ENCODE measurements at places on chromosomes 7 and 10. TPM values are rescaled to one million over a fixed set of nuclear protein-coding genes. Genes with fewer than 3 reads are reported as not detected.

Gene ADRB1
- total RNA-seq: 0.76 TPM

Gene HOXA10
- total RNA-seq: 1.1 TPM

Gene CALY
- not detected for total RNA-seq

Gene CCDC7
- total RNA-seq: 2.4 TPM

Gene ACTR3C
- 2.8 TPM for total RNA-seq

Gene RAB19
- 0.15 TPM for total RNA-seq

Gene KCND2
- not detected for total RNA-seq

Gene TDRD1
- 0.31 TPM for total RNA-seq

Gene PRSS37
- not detected for total RNA-seq

Gene EGFR
- total RNA-seq: 121 TPM

Gene FXYD4
- total RNA-seq: not detected

Gene INMT
- total RNA-seq: not detected

Gene SH2D4B
- total RNA-seq: not detected

Gene AGR2
- total RNA-seq: 2.2 TPM

Gene PON1
- not detected for total RNA-seq

Gene EN2
- not detected for total RNA-seq

Gene CPN1
- not detected for total RNA-seq

Gene KIF5B
- total RNA-seq: 98.5 TPM

Gene MAT1A
- not detected for total RNA-seq

Gene ABCB8
- total RNA-seq: 53.4 TPM

Gene SEMA3E
- total RNA-seq: 0.23 TPM

Gene ADIRF
- 23.8 TPM for total RNA-seq

Gene FAM171A1
- 8.3 TPM for total RNA-seq

Gene WDFY4
- total RNA-seq: 0.08 TPM

Gene UROS
- 38.3 TPM for total RNA-seq

Gene MYO3A
- total RNA-seq: not detected

Gene ZPBP
- total RNA-seq: not detected

Gene AVPI1
- total RNA-seq: 23.0 TPM

Gene RTKN2
- total RNA-seq: 0.99 TPM

Gene PON3
- 4.7 TPM for total RNA-seq

Gene NMT2
- total RNA-seq: 18.4 TPM

Gene CYP26A1
- not detected for total RNA-seq

Gene RSBN1L
- 6.6 TPM for total RNA-seq
